CD8-positive, alpha-beta memory T cell (primary cell): ENCODE measurements at places on chromosomes 5 and 9.

GRCh38 chr5:75138689-75139088 lies 86.3 kb upstream of the GCNT4 start:
- DNase-seq = no peak

GRCh38 chr9:12705738-12706391 lies 12.7 kb downstream of the TYRP1 start:
- DNase-seq = no peak

DNA sequence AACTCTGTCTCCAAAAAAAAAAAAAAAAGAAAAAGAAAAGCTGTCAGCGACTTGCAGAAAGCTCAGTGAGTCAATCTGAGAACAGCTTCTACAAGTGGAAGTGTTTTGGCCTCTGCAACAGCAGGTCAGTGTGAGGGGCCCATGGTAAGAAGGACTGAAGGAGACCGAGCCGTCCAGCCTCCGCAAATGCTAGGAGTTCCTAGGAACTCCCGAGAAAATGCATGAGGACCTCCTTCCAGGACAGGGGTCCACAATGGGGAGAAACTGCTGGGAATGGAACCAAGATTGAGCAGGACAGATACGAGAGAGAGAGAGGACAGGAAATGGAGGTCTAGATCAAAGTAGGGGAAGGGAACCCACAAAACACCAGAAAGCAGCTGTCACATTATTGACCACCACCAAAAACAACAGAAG lies 180.5 kb downstream of the CRB2 start:
- no peak for DNase-seq

DNA sequence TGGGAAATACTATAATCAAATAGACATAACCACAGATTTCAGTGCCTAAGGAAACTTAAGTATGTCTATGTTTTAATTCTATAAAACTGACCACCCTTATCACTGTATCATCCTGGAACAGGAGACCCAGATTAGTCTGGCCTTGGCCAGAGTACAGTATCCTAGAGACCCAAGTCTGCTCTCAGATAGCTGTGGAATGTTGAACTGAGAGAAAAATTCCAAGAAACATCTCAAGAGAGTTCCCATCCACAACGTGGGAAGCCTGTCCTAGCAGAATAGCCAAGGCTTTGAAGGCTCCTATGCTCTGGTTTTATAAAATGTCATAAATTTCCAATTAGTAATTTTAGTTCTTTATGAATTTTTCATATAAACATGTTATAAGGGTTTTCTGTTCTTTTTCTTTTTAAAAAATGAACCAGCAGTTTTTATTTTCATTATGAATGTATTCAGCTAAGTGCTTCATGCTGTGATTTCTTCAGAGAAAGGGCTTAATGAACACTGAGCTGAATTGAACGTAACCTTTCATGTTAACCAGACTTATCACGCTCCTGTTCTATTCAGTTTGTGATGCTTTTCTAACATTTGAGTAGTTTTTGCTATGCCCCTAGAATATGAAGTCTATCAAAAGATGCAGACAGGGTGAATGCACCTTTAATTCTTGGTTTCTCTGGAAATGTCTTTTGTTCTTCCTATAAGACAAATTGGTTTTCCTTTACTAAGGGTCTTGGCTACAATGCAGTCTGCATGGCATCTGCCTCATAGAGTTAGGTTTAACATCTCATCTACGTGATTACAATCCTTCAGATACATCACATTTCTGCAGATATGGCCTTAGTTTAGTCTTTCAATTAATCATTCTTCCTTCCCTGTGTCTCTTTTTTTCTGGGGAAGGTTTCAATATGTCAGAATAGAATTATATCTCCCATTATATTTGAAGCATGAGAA lies 230.8 kb downstream of the CYLC2 start:
- DNase-seq = no peak

DNA sequence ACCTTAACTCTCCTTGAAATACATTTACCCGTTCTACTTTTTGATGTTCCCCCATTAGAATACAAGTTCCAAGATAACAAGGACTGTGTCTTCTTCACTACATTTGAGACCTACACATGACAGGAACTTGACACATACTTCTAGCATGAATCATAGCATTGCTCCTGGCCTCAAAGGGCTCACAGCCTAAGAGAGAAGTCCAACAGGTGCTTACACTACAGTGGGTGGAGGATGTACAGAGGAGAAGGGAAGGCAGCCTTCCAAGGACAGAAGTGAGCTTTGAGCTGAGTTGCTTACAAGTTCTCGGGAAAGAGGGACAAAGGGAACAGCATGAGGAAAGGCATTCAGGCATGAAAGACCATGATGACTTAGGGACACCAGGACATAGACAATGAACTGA lies 56.9 kb upstream of the MSX2 start:
- no peak for DNase-seq

DNA sequence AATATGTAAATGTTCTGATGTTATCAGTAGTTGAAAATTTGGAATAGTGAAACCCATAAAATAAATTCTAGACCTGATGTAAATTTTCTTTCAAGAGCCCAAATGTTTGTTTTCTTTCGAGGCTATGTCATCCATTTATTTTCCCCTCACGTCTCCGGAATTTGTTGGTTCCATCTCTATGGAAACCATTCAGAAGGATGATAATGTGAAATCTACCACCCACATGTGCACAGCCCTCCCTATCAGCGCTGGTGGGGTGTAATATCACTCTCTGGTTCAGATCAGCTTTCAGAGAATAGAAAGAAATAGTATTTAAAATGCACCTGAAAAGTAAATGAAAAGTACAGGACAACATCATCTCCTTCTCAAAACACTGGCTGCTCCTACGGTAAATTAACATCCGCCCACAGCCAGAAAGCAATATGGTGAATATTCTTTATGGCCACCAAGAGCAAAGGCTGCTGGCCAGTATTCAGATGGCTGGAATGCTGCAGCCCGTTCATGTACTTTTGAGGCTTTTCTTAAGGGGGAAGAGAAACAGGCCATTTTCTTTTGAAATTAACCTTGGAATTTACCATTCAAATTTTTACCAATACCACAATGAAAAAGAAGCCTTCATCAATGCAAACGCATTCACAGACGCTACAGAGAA lies 28.5 kb downstream of the GLDC start:
- DNase-seq = no peak

DNA sequence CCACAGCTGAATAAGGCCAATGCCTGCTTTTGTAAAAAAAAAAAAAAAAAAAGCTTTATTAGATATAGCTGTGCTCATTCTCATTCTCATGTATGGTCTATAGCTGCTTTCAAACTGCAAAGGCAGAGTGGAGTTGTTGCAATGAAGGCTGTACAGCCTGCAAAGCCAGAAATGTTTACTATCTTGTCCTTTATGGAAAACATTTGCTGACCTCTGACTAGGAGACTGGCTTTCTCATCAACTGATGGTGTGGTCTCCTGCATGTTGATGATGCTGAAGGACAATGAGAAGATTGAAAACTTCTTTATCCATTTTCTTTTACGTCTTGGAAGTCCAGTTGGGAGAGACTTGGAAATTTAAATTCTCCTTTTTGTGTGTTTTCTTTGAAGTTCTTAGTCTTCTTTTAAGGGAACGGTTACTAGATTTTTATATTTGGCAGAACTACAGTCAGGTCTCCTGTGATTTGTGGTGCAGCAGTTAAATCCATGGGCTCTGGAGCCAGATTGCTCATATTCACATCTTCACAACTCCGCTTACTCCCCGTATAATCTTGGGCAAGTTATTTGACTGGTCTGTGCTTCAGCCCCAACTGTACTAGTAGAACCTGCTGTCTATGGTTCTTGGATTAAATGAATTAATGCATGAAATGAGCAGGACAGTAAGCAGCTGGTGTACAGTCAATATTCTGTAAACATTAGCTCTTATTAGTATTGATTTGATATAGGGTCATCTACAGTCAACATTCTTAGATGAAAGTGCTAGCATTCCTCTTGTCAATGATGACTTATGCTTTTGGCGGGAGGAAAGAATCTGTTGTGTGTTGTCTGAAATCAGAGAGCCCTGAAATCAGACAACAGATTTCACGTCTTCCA lies 39.7 kb upstream of the BASP1 start:
- DNase-seq = no peak

GRCh38 chr5:172049226-172049796 lies 42.9 kb upstream of the FBXW11 start:
- DNase-seq = no peak

GRCh38 chr5:176692326-176692725 lies 45.0 kb downstream of the TSPAN17 start:
- DNase-seq = no peak

- DNase-seq = no peak
Observed at GRCh38 chr9:20236676-20237075, 385.6 kb downstream of the MLLT3 start.

- no peak for DNase-seq
Observed at GRCh38 chr5:78905084-78905938, 79.8 kb downstream of the ARSB start.

DNA sequence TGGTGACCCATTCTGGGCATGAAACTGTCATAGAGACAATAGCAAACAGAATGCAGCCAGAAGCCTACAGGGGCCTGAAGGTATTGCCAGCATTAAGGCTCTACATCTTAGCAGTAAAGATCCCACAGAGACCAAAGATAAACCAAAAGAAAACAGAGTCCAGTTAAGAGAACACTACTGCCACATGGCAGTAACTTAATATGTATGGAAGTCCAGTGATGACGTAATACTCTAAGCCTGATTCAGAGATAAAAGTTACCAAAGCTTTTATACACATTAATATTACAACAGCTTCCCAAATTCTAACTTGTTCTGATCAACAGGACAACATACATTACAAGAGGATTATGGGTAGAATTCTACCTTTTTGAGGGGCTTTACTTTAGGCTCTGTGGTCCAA lies 371.5 kb downstream of the PRELID2 start:
- no peak for DNase-seq

- no peak for DNase-seq
Observed at GRCh38 chr5:127068493-127069214, 4.6 kb downstream of the C5orf63 start.

- DNase-seq = no peak
Observed at GRCh38 chr9:4973246-4973645, 11.8 kb upstream of the JAK2 start.

GRCh38 chr9:112031400-112031799 lies 134.8 kb downstream of the UGCG start:
- DNase-seq = no peak

GRCh38 chr5:87650284-87650683 lies 237.6 kb upstream of the CCNH start:
- DNase-seq = no peak

DNA sequence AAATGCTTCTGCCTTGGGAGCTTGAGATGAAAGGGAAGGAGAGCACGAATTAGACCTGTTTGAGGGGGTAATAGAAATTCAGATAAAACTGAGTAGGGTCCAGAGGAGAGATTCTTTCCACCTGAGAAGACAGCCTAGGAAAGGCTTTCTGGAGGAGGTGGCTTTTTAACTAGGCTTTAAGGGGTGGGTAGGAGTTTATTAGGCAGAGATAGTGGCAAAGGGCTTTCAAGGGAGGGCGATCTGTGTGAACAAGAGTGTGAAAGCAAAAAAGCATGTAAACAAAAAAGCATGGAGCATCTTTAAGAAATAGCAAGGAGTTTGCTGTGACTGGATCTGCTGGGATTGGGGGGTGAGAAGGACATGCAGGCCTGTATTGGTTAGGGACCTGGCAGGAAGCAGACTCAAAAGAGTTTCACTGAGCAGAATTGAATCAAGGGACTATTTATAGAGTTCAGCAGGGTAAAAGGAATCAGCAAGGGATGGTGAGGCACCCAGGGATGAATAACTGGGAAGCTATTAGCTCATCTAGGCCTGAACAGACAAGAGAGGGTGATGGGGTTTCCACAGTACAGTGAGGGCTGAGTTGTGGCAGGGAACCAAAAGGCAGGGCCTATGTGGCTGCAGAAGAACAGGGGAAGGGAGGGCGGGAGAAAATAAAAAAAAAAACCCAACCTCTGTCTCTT lies 18.8 kb downstream of the SLC1A1 start:
- no peak for DNase-seq

- no peak for DNase-seq
Observed at GRCh38 chr9:76003041-76003440, 112.6 kb downstream of the PCSK5 start.

DNA sequence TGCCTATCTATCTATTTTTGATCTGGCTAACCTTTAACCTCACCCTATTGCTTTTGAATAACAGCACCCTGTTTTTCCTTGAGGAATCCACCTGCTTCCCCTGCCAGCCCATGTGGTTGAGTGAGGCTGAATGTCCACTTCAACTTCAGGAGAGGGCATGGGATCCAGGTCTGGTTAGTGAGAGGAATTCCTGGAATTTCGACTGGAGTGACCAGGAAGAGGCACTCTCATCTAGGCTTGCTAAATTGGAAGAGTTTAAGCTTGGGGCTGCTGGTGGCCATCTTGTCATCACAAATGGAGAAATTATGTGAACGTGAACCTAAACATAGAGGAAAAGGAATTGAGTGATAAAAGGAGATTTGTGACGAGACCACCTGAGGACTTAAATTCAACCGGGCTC lies 322.1 kb downstream of the OSTF1 start:
- DNase-seq = no peak
